ENCODE measurements at places on chromosomes 13 and 19. TPM values are rescaled to one million over a fixed set of nuclear protein-coding genes. Genes with fewer than 3 reads are reported as not detected.

Gene IGFL3
- 17.7 TPM for total RNA-seq

DNA sequence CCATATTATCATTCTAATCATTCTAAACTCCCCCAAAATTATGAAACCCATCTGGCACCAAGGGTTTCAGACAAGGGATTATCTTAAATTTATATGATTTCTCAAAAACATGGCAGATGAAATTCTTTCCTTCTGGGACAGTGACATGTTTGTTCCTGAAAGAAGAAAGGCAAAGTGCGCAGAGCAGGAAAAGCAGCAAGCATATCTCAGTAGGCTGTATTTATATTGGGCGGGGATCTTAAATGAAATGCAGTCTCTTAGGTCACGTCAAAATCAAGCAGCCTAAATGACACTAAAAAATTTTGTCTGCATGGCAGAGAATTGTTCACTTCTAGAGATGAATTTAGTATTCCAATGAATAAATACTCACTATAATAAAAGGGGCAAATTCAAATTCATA, 49.3 kb downstream of the RCBTB2 start:
- no peak for DNase-seq

Gene BEST2
- 41.4 TPM for total RNA-seq

DNA sequence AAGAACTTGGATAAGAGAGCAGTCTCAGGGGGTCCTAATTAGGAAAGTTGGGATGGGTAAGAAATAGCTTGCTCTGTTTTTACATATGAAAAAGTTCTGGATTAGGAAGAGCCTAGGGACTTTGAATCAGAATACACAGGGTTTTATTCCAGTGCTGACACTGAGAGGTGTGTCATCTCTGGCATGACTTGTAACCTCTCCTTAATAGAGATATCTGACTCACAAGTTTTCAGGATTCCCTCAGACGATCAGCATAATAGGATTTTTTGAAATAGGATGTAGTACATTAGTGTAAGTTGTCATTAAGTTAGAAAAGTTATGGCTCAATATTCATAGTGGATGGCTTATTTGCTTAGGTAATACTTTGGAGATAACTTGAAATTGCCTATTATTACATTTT, 555.2 kb upstream of the MIR17HG start:
- no peak for DNase-seq

DNA sequence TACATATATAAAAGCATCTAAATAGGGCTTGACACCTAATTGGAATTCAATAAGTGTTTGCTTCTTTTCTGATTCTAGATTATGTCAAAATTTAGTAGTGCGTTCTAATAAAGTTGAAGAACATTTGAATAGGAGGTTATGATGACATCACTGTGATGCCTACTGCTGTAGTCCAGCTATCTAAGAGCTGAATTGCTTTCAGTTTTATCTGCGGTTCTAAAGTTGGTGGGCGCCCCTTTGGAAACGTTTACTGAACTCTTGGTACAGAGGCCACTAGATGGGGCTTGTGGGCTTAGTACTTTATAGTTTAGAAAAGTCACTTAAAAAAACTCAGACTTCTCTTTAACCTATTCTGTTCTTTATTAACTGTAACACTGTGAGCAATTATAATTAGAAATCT, 776.9 kb downstream of the GPC5 start:
- DNase-seq, result no peak

GRCh38 chr13:109146912-109147647, 517.7 kb downstream of the MYO16 start:
- no peak for DNase-seq

DNA sequence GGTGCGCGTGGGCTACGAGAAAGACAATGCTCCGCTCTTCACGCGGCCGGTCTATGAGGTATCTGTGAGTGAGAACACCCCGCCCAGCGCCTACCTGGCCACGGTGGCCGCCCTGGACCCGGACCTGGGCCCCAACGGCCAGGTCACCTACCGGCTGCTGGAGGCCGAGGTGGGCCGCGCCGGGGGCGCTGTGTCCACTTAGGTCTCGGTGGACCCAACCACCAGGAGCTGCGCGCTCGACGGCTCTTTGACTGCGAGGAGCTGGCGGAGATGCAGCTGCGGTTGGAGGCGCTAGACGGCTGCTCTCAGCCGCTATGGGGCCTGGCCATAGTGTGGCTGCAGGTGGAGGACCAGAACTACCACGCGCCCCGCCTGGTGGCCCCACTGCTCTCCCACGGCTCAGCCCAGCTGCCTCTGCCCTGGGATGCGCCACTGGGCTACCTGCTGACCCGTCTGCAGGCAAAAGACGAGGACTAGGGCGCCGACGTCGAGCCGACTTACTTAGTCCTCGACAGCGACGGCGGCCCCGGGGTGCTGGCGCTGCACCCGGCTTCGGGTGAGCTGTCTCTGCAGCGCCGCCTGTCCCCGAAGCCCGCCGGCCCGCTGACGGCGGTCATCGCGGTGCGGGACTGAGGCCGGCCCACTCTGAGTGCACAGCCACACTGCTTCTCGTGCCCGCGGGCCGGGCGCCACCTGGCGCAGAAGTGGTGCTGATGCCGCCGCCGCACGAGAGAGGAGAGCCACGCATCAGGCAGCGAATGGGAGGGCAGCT, 173.0 kb downstream of the OLFM4 start:
- DNase-seq, result peak; percentile 75

GRCh38 chr13:21849323-21849722, 178.4 kb downstream of the FGF9 start:
- DNase-seq, result no peak

GRCh38 chr19:11861301-11861700, 12.8 kb downstream of the ZNF439 start:
- DNase-seq, result no peak

- DNase-seq, result peak; percentile 54
Measured at GRCh38 chr19:29645911-29646310, 19.4 kb upstream of the PLEKHF1 start.

Gene TMPRSS9
- not detected for total RNA-seq

Gene PPM1N
- total RNA-seq, result 2.9 TPM

Gene APLP1
- total RNA-seq, result 1.6 TPM

DNA sequence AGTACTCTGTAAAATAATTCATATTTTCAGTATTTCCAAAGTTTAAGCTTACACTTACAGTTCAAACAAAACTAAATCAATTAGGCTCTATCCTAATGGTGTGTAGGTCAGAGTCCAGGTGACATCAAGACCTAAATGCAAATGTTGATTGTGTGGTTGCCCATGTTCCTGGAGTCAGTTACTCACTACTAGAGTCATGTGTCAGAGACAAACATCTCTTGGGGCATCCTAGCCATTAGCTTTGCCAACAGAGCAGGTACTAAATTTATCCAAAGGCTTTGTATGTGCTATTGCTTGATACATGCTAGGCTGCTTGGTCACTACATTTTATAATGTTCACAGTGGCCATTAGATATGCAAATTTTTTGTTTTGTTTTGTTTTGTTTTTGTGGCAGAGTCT, 11.7 kb downstream of the SPRY2 start:
- DNase-seq, result no peak

- DNase-seq, result no peak
Measured at GRCh38 chr19:10923260-10924112, 5.0 kb downstream of the YIPF2 start.

DNA sequence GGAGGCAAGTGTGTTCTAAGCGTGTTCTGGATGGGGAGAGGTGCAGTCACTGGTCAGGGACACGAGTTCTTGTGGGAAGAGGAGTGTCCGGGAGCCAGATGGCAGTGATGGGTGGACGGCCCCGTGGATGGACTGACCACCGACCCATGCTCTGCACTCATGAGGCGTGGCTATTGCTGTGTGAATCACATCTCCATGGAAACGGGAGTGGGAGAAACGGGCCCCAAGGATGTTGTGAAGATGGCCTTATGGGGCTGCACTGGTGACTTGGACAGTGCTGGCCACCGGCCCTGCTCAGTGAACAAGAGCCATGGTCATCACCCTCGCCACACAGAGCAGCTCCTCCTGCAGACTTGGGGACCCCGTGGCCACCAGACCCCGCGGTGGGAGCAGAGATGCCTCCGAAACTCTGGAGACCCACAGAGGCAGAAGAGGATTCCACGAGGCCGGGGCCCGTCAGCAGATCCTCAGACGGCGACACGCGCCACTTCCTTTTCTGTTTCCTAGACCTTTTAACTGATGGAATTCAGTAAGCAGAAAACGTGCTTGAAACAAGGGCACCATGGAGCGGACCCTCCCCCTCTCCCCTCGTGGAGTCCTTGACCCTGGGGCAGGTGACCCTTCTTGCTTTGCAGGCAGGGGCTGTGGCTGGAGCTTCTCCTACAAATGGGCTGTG, 47.5 kb downstream of the GAS6 start:
- no peak for DNase-seq

GRCh38 chr13:94298346-94298745, 181.1 kb downstream of the DCT start:
- no peak for DNase-seq

GRCh38 chr19:42038666-42039065, 31.3 kb downstream of the GRIK5 start:
- no peak for DNase-seq

DNA sequence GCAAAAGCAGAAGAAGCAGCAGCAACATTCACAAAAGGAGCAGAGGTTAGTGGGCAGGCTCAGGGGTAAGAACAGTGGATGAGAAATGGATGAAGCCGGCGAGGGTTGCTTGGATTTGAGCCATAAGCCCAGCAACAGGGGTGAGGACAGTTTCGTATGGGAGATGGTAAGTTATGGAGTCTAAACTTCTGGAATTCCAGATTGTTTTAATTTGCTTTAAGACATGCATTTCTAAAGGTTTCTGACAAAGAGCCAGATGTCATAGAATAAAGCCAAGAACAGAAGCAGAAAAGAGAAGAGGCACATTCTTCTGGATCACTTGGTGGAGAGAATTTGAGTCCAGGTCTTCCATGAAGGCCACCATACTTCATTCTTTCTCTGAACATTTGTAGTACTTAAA, 76.6 kb downstream of the TNFSF11 start:
- no peak for DNase-seq

- DNase-seq, result no peak
Measured at GRCh38 chr13:106527826-106528225, 7.6 kb downstream of the EFNB2 start.

DNA sequence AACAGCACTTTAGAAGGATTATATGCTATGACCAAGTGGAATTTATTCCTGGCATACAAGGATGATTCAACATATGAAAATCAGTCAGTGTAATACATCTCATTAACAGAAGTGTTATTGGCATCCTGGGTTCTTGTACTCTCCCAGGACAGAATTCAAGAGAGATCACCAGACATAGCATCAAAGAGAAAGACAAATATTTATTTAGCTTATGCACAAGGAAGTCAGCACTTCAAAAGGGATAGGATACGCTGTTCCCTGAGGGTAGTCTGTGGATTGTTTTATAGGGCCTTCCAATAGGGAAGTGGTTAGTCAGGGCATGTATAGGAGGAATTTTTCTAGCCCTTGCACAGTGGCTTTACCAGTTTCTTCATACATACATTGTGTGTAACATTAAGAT, 1238.0 kb downstream of the PCDH17 start:
- DNase-seq, result no peak

DNA sequence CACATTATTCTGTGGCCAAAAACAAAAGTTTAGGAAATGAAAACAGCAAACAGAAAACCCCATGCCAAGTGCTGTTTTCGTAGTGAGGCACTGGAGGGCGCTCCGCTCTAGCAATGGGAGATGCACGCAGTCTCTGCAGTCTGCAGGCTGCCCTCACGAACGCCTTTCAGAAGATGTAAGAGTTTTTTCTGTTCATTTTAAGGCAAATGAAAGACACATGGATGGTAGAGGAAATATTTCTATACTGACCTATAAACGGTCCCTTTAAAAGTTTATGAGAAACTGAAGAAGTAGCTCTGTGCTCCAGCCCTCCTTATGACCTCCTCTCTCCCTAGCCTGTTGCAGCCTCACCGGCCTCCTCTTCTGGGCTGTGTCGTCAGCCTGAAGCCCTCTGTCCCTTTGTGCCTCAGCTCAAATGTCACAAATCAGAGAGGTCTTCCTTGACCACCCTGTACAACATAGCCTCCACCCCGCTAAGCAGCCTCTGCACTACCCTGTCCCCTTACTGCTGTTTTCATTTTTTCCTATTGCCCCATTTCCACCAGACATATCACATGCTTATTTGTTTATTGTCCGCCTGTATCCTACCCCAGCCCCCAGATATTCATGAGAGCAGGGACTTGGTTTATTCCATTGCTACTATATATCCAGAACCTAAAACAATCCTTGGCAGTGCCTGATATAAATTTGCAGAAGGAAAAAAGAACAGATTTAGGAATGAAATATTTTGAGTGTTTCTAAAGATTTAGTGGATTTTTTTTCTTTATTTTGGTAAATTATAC, 116.4 kb downstream of the TM9SF2 start:
- no peak for DNase-seq

DNA sequence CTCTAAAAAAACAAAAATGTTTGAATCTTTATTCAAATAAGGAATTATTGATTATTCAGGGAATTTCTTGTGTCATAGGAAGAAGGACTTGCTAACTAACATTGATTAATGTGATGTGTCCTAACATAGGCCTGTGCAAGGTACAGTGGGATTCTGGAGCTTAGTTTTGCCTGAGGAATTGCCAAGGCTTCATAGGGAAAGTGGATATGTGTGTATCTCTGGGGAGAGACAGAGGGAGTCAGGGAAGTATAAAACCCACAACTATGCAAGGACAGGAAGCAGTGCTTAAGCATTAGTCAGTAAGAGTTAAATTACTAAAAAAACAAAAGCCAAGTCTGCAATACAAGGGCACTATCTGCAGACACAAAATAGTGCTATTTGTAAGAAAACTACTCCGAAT, 59.6 kb downstream of the WDFY2 start:
- no peak for DNase-seq

Gene ASF1B
- 7.2 TPM for total RNA-seq

DNA sequence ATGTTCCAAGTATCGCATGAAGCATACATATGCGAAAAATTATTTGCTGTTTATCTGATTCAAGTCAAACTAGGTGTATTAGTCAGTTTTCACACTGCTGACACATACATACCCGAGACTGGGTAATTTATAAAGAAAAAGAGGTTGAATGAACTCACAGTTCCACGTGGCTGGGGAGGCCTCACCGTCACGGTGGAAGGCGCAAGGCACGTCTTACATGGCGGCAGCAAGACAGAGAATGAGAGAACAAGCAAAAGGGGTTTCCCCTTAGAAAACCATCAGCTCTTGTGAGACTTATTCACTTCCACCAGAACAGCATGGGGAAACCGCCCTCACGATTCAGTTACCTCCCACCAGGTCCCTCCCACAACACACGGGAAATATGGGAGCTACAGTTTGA, 13.0 kb upstream of the PROZ start:
- DNase-seq, result no peak

DNA sequence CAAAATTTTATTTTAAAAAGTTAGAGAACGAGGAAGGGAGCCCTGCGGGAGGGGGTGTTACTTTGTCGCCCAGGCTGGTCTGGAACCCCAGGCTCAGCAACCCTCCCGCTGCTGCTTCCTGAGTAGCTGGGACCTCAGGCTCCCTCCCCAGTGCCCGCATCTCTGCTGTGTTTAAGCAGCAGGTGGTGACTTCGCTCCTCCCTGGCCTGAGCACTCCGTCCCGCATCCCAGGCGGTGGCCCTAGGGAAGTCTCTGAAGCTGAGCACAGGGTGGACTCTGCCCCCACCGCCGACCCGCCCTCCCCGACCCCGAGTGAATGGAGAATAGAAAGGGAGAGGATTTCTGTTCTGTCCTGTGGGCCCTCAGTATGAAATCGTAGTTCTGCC, 30.5 kb downstream of the ZNF701 start:
- peak; percentile 63 for DNase-seq
